ENCODE measurements at places on chromosomes 1 and 21.

DNA sequence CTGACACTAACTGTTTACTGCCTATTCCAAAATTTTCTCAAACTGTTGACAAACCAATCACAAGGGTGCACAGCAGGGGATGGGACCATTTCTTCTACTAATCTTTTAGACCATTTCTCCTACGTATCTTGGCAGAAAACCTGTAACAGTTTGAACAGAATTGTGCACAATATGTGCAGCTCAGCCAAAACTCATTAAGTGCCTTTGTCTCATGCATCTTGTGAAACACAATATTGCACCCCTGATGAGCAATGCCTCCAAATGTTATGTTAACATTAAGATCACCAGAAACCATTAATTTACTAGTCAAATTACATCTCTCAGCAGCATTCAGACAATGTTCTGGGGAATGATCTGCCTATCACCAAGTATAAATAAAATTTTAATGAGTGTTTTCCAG lies 247.5 kb downstream of the NRIP1 start:
- DNase-seq = no peak

GRCh38 chr1:107404756-107405155 lies 263.9 kb downstream of the NTNG1 start:
- DNase-seq = peak; percentile 84

DNA sequence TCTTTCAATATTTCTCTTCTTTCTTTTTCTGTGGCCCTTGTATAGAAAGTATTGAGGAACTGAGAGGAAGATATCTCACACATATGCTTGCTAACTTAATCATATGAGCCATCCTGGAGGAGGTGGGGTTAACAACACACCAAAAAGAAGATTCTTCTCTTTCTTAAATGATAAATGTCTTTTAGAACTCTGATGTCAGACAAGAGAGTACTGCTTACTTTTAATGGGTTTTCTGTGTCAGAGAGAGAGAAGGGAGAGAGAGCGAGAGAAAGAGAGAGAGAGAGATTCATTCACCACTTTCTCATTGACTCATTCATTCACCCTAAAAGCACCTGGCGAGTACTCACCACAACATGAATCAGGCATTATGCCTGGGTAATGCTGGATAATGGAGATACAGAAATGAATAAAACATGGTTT lies 250.3 kb upstream of the SGIP1 start:
- peak; percentile 75 for DNase-seq

DNA sequence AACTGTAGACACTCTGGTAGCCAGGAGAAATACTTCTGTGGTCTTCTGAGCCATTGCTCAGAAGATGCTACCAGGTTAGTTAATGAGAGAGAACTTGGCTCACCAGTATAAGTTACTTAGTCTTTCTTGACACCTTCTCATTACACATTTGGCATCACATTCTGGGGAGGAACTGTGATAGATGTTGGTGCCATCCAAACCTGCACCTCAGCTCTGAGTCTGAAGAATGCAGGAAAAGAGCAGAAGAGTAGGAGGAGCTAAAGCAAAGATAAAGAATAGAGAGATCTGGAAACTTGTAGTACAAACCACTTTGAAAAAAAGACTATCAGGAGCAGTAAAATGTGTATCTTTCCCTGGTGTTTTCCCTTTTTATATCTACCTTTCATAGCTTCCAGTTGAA lies 58.9 kb downstream of the RGL1 start:
- DNase-seq = no peak

- no peak for DNase-seq
Measured at GRCh38 chr21:28541371-28542112, 451.1 kb downstream of the LTN1 start.

- DNase-seq = no peak
Measured at GRCh38 chr1:229217716-229218115, 53.2 kb upstream of the RAB4A start.

DNA sequence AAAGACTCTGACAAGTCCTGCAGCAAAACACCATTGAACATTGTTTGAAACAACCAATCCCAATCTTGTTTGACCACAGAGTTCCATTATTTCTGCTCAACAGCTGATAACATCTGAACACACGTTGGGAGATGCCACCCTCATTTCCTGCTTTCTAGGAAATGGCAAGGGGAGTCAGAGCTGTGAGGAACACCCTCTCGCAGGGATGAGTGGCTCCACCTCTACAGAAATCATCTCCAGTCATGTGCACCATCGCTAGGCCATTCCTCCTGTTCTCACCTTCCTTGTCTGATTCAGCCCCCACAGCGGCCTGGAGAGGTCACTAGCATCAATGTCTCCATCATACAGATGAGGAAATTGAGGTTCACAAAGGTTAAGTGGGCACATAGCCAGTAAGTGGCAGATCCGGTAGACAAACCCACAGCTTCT lies 22.4 kb upstream of the RUNX3 start:
- no peak for DNase-seq

- no peak for DNase-seq
Measured at GRCh38 chr21:21722731-21723130, 724.5 kb downstream of the NCAM2 start.

- no peak for DNase-seq
Measured at GRCh38 chr1:97396463-97396862, 524.4 kb downstream of the DPYD start.

DNA sequence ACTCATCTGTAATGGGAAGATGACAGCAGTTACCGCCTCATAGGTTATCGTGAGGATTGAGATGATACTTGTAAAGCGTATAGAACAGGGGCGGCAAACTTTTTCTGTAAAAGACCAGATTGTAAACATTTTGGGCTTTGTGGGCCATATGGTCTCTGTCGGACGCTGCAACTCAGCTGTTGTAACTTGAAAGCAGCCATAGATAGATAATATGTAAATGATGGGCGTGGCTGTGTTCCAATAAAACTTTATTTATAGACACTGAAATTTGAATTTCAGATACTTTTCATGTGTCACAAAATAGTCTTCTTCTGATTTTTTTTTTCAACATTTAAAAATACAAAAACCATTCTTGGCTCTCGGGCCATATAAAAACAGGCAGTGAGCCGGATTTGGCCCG lies 15.8 kb downstream of the ACTL8 start:
- no peak for DNase-seq

Measured in astrocyte of the hippocampus (primary cell).